GM23338 (cell line): ENCODE measurements at places on chromosomes 4 and X. TPM values are rescaled to one million over a fixed set of nuclear protein-coding genes. Genes with fewer than 3 reads are reported as not detected.

DNA sequence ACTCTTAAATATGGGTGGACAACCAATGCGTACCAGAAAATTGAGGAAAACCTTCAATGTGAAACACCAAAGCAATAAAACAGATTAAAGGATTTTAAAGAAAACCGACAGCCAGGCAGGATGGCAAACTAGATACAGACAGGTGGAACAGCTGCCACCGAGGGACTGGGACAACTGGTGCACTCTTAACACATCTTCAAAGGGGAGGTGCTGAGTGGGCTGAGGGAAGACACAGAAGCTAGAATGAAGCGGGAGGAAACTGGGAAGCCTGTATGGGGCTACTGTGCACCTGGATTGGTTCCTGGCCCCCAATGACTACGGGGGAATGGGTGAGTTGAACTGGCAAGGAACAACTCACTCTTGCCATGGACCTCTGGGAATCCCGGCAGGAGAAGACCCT is 20.7 kb downstream of the ZNF280C start:
- H3K4me3 ChIP-seq = no peak overlapping the region
- no peaks in the 10 kb centered on the region for H3K27me3 ChIP-seq
- no peaks in the 10 kb centered on the region; the same call in 1 of the 2 replicates for H3K36me3 ChIP-seq
- H3K4me1 ChIP-seq = no peaks in the 10 kb centered on the region

GRCh38 chrX:69222103-69223090 is 57.1 kb upstream of the PJA1 start:
- H3K4me3 ChIP-seq = peak overlapping the region; percentile 45
- DNase-seq = peak; percentile 86
- H3K27ac ChIP-seq = no peak overlapping the region
- H3K27me3 ChIP-seq = peaks cover 40% of the 10 kb centered on the region

DNA sequence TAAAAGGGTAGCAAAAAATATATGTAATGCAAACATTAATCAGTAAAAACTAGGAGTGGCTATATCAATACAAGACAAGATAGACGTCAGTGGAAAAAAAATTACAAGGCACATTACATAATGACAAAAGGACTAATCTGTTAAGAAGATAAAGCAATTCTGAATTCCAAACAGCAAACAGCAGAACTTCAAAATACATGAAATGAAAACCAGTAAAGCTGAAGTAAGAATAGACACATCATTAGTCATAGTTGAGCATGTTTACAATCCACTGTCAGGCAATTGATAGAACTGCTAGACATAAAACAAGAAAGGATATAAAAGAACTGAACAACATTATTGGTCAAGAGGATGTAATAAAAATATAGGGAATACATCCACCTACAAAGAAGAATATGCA is 12.2 kb downstream of the SULT1B1 start:
- DNase-seq = no peak
- no peaks in the 10 kb centered on the region for H3K4me1 ChIP-seq
- no peak overlapping the region for H3K27ac ChIP-seq
- H3K4me3 ChIP-seq = no peak overlapping the region
- H3K36me3 ChIP-seq = no peaks in the 10 kb centered on the region

DNA sequence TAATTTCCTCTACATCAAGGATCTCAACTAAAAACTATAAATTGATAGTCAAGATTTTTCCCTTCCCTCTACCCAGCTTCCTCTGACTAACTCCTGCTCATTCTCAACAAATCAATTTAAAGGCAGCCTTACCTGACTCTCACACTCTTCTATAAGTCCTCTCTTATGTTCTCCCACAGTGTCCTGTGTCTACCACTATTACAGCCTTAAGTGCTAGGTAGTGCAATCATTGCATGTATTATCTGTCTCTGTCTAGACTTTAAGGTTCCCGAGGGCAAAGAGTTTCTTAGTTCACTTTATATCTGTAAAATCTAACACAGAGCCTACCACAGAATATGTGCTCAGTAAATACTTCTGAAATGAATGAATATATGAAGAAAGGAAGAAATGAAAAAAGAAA is 123.7 kb downstream of the BTC start:
- H3K4me1 ChIP-seq = peaks cover 25% of the 10 kb centered on the region
- no peak overlapping the region for H3K4me3 ChIP-seq
- no peaks in the 10 kb centered on the region for H3K36me3 ChIP-seq
- H3K27me3 ChIP-seq = no peaks in the 10 kb centered on the region
- no peak overlapping the region for H3K27ac ChIP-seq
- DNase-seq = no peak

Gene PGAM4
- 0.35 and 0.52 TPM in 2 replicates for total RNA-seq

Gene NAA11
- not detected in 2 replicates for total RNA-seq

Gene UGDH
- total RNA-seq = 69.8 and 81.3 TPM in 2 replicates

Gene PABPC1L2A
- total RNA-seq = 1.0 and 1.4 TPM in 2 replicates

Gene SORCS2
- total RNA-seq = 2.4 and 8.3 TPM in 2 replicates
